Peyer's patch (tissue), 4 donors: ENCODE measurements at places on chromosomes 6 and 20. TPM values are rescaled to one million over a fixed set of nuclear protein-coding genes. Genes with fewer than 3 reads are reported as not detected.

GRCh38 chr6:18388271-18388670 is 1.1 kb downstream of the RNF144B start:
- H3K4me1 ChIP-seq, result no peaks in the 10 kb centered on the region
- no peaks in the 10 kb centered on the region for H3K27me3 ChIP-seq
- H3K36me3 ChIP-seq, result no peaks in the 10 kb centered on the region
- H3K27ac ChIP-seq, result peak overlapping the region; percentile 74
- no peak for DNase-seq
- peak overlapping the region; percentile 51 for H3K4me3 ChIP-seq

DNA sequence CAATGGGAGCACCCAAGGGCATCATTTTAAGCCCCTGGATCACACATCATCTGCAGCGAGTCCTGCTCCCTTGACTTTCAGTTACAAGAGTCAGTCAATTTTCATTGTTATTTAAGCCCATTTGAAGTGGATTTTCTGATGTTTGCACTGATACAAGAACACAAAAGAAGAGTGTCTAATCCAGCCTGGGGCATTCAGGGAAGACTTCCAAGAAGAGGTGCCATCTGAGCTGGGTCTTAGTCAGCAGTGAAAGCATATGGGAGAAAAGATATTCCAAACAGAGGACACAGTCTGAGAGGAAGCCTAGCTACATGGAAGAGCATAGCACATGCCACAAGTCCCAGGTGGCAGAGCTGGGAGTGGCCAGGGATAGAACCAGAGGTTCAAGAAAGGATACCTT is 10.4 kb upstream of the FOXP4 start:
- H3K4me1 ChIP-seq, result no peaks in the 10 kb centered on the region
- no peaks in the 10 kb centered on the region for H3K27me3 ChIP-seq
- H3K27ac ChIP-seq, result peak overlapping the region; percentile 55
- DNase-seq, result no peak
- H3K4me3 ChIP-seq, result no peak overlapping the region

DNA sequence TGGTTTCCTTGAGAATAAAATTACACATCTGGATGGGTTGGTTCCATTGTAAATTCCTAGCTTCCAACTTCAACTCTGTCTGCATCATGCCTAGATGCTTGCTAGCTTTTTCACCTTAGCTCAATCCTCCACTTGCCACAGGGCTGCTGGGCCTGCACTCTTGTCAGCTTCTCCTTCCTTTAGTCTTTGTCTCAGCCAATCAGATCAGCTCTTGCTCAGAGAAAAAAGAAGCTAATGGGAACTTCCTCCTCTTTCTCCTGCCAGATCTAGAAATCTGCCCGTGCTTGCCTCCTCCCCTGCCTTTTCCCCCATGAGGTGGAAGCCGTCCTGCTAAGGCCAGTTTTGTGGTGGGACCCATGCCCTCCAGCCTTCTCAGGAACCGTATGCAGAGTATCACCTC is 18.5 kb downstream of the RAE1 start:
- H3K27me3 ChIP-seq, result no peaks in the 10 kb centered on the region
- DNase-seq, result no peak
- H3K36me3 ChIP-seq, result peaks cover 97% of the 10 kb centered on the region
- H3K27ac ChIP-seq, result no peak overlapping the region

GRCh38 chr6:126919947-126920346 is 198.5 kb upstream of the RSPO3 start:
- no peak overlapping the region for H3K27ac ChIP-seq
- H3K4me1 ChIP-seq, result no peaks in the 10 kb centered on the region
- DNase-seq, result no peak
- H3K36me3 ChIP-seq, result no peaks in the 10 kb centered on the region

GRCh38 chr6:137161949-137162348 is 11.5 kb downstream of the IL22RA2 start:
- H3K4me1 ChIP-seq, result no peaks in the 10 kb centered on the region
- no peaks in the 10 kb centered on the region for H3K27me3 ChIP-seq
- H3K36me3 ChIP-seq, result no peaks in the 10 kb centered on the region
- H3K4me3 ChIP-seq, result no peak overlapping the region

GRCh38 chr6:112198582-112198981 is 55.8 kb downstream of the LAMA4 start:
- no peak overlapping the region for H3K4me3 ChIP-seq
- no peaks in the 10 kb centered on the region for H3K27me3 ChIP-seq
- H3K36me3 ChIP-seq, result no peaks in the 10 kb centered on the region
- H3K4me1 ChIP-seq, result no peaks in the 10 kb centered on the region
- no peak overlapping the region for H3K27ac ChIP-seq

EPPIN gene
- total RNA-seq, result not detected

CYP39A1 gene
- total RNA-seq, result 8.3 TPM
